ENCODE measurements at places on chromosomes 2 and 18.

GRCh38 chr18:36045241-36045991, 21.9 kb downstream of the RPRD1A start:
- no peak for DNase-seq

- DNase-seq = no peak
Observed at GRCh38 chr2:136225950-136226835, 108.2 kb upstream of the CXCR4 start.

DNA sequence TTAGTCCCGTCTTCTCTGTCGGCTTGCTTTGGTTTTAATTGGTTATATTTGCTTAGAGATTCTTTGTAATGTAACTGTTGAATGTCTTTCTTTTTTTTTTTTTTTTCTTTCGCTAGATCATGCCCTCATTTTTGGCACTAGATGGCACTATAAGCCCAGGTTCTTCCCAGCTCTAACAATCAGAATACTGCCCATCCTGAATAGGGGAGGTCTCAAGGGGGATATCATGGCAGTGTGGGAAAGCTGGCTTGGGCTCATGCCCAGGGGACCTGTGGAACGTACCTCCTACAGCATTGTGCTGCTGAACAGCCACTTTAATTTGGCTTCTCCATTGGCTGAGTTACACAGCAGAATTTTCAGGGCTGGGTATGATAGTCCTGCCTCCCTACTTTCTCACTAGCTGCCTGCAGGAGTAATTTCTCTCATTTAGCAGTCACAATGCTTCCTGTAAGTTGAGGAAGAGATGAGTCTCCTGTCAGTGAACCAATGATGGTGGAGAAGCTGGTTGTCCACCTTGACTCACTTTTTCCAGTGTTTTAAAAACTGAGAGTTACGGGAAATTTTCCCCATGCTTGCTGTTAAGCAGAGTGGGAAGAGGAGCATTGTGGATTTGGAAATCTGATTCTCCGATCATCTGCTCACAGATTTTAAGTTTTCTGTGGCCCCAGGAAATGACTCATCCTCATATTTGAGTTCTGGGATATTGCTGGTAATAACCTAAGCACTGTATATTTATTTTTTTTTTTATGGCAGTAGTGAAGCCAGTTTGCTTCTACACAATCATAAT, 47.2 kb downstream of the RAD51AP2 start:
- DNase-seq = no peak

GRCh38 chr2:108982259-108982679, 6.8 kb downstream of the EDAR start:
- no peak for DNase-seq

GRCh38 chr2:233468047-233468740, 98.4 kb downstream of the USP40 start:
- DNase-seq = no peak
